ENCODE measurements at places on chromosomes 7 and 10.

DNA sequence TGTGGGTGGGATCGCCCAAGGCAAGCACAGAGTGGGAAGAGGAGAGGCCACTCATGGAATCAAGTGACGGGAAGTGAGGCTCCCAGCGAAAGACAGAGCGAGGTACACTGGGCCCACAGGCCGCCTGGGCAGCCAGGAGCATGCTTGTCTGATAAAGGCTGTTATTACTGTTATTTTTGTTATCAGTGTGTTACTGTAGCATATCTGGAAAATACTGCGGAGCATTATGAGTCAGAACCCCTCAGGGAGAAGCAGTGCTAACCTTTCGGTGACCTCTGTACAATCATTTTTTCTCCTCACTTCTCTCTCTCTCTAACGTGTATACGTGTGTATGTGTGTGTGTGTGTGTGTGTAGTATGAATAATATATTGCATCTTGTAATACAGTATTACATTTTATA is 3.8 kb upstream of the TCERG1L start:
- DNase-seq, result no peak

DNA sequence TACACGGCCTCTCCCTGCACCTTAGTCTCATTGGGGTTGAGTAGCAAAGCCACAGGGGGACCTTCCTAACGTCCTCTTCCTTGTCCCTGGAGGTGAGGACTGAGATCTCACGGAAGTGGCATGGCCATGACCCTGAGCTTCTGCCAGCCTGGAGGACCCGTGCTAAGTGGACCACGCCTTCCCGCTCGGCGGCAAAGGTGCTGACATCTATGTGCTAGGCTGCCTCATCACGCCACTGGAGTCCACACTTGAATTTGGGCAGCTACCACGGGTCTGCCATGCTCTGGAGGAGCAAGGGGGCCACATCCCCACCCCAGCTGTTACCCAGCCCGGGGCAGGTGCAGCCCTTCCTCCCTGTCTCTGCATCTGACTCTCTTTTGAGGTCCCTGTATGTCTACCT is 15.3 kb downstream of the GHRHR start:
- DNase-seq, result no peak

DNA sequence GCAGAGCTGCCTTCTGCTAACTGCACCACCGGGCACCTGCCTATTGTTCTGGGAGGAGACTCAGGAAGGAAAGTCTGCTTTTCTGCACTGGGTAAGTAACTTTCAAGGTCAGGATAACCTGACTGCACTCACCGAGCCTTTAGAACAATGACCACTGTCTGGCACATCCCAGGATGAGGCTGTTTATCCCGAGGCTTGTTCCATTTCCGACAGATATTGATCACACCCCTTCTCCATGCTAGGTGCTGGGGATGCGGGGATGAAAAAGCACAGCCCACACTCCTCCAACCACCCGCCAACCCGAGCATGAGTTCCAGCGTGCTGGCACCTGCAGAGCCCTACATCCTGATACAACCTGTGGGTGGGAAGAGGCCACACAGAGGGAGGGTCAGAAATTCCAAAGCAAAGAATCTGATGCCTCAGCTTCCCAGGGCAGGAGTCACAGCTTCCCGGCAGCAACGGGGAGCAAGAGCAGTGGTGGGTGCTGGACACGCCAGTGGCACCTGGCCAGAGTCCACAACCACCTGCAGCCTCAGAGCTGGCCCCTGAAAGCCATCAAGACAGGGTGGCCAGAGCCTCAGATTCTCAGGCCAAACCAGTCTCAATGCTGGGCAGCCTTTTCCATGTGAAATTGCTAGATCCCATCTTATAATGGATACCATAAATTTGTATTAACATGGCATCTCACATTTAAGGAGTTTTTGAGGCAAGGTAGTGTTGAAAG is 34.9 kb upstream of the CNPY1 start:
- DNase-seq, result no peak

- DNase-seq, result peak; percentile 78
Measured at GRCh38 chr7:97021747-97022490, 2.7 kb downstream of the DLX5 start.

GRCh38 chr7:95424716-95425115 is 10.1 kb downstream of the PON2 start:
- DNase-seq, result no peak

DNA sequence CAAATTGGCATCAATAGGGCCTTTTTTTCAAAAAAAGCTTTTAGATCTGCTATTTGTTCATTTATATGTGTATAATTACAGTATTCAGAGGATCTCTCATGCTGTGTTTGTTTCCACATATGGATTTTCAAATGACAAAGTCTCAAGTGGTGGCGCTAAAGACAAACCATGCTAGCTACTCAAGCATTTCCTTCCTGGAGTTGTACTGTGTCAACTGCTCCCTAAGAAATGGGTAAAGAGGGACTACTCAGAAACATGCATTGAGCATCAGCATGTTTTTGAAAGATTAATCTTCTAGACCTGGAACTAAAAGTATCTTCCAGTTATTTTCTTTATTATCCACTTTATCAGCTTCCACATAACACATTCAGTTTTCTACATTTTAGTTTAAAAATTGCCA is 12.7 kb downstream of the CNTNAP2 start:
- no peak for DNase-seq

GRCh38 chr7:120431016-120431415 is 158.0 kb downstream of the KCND2 start:
- no peak for DNase-seq

GRCh38 chr10:48932831-48933664 is 6.6 kb downstream of the LRRC18 start:
- DNase-seq, result no peak

DNA sequence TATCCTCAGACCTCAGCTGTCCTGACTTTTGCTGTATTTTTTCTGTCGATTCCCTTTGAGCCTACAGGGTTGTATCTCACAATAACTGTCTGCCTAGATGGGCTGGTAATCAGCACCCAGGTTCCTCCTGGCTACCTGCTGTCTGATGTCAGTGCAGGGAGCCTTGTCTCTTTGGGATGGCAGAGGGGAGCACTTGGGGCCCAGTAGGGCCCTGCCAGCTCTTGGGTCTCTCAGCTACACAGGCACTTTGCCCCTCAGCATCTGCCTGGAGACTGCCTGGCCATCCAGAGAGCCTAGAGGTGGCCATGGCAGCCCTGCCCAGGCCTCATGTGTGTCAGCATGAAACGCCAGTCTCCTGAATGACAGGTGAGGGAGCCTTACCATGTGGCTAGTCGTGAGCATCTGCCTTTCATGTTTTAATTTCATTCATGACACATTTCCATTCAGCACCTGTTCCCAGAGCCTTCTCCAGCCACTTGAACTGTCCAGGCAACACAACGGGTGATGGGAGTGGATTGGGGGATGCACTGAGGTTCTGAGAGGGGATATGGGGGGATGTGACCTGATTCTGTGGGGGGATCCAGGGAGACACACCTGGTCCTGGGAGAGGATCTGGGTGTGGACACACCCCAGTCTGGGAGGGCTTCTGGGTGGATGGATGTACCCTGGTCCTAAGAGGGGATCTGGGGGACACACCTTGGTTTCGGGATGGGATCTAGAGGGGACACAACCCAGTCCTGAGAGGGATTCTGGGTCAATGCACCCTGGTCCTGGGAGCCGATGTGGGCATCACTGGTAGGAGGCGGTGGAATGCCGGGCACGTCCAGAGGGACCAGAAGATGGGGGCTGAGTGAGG is 21.9 kb downstream of the ADCY1 start:
- DNase-seq, result no peak

- peak; percentile 89 for DNase-seq
Measured at GRCh38 chr10:8054494-8055407, at the start of gene GATA3. Gene GATA3 (plus strand): TSS chr10:8054688. CDS start chr10:8055656, 968 bp downstream.

DNA sequence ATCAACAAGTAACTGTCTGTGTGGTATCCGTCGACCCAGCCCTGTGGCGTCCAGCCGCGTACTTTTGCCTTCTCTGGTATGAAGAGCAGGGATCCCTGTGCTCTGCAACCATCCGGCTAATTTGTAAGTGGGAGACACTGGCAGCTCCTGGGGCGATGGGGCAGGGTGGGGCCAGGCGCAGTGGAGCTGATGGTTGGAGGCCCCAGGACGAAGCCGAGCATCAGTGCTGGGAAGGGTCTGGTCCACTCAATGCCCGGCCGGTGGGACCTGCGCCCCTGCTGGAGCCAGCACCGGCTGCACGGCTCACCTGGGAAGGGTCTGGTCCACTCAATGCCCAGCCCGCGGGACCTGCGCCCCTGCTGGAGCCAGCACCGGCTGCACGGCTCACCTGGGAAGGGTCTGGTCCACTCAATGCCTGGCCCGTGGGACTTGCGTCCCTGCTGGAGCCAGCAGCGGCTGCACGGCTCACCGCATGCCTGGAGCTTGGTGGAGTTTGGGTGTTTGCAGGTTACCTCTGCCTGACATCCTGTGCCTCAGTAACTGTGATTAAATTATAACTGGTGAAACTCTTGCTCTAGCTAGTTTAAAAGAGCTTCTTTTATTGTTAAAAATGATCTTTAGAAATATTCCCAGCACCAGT is 96.1 kb downstream of the NKX6-2 start:
- no peak for DNase-seq

DNA sequence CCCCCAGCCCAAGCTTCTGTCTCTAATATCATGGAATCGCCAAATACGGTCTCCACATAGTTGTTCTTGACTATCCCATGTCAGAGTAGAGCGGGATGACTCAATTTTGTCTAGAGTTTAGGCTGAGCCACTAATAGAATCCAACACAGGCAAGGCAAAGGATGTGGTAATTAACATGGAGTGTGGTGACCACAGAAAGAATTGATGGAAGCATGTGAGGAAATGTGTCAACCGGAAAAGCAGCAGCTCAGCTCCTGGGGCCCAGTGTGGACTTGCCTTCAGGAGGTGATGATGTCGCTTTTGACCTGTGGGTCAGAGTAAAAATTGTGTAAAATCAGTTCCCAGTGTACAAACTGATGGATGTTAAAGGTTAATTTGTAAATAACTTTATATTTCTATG is 139.3 kb upstream of the KLF6 start:
- no peak for DNase-seq

DNA sequence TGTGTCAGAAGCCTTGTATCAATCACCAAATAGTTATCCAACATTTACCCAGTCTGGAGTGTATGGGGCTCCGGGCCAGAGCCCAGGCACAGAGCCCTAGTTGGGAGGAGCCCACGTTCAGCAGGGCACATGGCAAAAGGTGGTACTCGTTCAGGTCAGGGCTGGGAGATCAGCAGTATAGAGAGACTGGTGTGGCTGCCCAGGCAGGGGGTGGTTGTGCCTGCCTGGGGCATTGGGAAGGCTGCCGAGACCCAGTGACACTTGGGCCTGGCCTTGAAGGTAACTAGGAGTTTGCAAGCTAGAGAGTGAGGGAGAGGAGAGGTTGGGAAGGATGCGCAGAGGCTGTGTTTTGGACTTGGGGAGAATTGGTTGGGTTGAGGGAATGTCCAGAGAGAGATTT is 48.9 kb upstream of the IGFBP3 start:
- DNase-seq, result no peak

Data from upper lobe of left lung (tissue), 6 donors.